Fibroblast of skin of right biceps (primary cell): ENCODE measurements at places on chromosomes 1 and 21.

- DNase-seq = no peak
These were observed 18.1 kb downstream of the ALDH9A1 start for GRCh38 chr1:165680303-165680702.

DNA sequence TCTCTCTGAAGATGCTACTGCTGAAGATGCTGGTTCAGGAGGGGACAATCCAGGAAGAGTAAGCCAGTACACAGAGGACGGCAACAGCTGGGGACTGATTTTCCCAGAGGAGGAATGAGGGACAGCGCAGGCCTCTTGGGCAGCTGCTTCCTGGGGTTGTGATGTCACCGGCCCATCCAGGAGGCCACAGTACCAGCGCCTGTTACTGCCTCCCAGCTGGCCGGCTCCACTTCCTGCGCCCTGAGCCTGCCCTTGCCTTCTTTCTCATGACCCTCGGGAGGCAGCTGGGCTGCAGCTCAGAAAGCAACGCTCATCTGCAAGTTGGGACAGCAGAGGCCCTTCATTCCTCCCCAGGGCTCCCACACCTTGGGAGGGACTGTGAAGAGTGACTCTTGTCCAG is 21.9 kb upstream of the ID3 start:
- peak; percentile 37 for DNase-seq

DNA sequence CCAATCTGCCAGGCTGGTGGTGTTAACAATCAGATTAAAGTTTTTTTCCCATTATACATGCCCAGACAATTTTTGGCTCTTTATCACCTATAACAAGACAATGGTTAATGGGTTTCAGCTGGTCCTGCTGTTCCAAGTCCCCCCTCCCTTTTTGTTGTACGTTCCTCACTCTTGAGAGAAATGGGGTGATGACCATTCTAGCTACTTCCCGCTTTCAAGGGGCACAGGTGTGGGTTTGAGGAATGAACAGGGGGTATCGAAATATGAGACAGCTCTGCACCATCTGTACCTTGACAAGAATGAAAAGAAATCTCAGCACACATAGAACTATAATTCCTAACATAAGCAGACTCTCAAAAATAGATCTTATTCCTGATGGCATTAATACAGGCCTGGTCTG is 326.8 kb downstream of the PTPRU start:
- no peak for DNase-seq

GRCh38 chr1:33893147-33893830 is 29.4 kb downstream of the HMGB4 start:
- DNase-seq = peak; percentile 94

- no peak for DNase-seq
These were observed 217.5 kb downstream of the CAMTA1 start for GRCh38 chr1:7002728-7003127.

- no peak for DNase-seq
These were observed 17.2 kb upstream of the C4BPB start for GRCh38 chr1:207071426-207071825.
